Amniotic stem cell (primary cell): ENCODE measurements at places on chromosomes 1 and 21.

DNA sequence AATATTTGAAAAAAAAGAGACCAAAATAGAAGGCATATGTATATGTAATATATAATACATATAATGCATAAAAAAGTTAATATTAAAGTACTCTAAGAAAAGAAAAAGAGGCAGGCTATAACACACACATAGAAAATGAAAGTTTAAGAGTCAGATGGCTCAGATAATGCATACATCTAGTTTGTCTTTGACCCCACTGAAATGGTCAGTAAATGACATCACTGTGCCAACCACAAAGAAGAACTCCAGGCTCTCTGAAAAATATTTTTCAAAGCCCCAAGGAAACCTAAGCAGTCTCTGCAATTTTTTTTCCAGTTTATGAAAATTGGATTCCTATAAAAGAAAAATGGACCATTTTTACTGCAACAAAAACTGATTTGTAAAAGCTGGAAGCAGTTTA lies 55.4 kb upstream of the SCYL3 start:
- DNase-seq: no peak

DNA sequence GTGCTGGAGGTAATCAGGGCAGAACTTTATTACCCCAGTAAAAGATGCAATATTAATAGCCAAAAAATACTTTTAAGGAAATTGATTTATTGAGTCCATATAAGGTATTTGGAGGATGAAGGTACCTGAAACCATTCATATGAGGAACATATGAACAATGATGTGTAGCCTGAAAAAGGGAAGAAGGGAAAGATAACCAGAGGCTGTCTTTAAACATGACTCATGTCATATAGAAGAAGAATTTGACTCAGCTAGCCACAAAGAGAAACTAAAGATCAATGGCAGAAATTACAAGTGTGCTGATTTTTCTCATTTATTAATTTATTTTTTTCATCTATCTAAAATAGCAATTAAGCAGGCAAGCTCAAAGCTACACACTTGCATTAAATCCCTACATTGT lies 136.2 kb upstream of the DUSP10 start:
- DNase-seq: no peak

GRCh38 chr1:3560251-3560871 lies 50.9 kb downstream of the MEGF6 start:
- no peak for DNase-seq

DNA sequence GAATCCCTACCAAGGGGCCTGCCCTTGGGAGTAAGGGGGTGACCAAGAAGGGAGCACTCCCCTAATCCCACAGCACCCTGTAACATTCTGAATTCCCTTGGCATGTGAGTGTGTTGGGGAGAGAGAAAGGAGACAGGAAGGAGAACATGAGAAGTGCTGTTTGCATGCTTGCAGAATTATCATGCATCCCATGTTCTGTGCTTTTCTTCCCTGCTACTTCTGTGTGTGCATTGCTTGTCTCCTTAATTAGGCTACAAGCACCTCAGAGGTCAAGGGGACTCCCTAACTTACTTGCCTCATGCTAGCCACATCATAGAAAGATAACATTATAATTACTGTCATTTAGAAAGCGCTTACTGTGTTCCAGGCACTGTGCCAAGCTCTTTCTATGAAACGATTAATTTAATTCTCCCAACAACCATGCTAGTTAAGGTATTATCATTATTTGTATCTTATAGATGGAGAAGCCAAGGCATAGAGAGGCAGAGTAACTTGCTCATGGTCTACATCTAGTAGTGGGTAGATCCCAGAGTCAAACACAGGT lies 11.1 kb downstream of the NOS1AP start:
- no peak for DNase-seq

GRCh38 chr1:88141499-88142074 lies 542.5 kb upstream of the PKN2 start:
- no peak for DNase-seq

GRCh38 chr1:243751506-243751905 lies 98.5 kb downstream of the AKT3 start:
- no peak for DNase-seq

- DNase-seq: no peak
These were observed 493.8 kb downstream of the SIPA1L2 start for GRCh38 chr1:232136136-232136535.

DNA sequence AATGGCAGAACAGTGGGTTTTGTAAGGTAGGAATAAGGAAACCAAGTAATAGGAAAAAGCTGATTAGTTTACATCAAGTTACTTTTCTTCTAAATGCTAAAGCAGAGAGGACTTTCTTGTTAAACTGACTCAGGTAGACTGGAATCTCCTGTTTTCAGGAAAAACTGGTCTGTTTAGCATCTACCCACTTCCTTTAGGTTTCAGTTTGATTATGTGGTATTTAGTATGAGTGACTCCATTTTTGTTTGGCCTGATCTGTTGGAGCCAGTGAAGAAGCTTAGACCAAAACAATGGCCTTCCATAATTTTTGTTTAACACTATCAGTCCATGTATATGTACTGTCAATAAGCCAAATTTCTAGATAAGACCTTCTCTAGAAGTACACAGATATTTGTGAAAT lies 88.4 kb downstream of the EPB41 start:
- DNase-seq: no peak

DNA sequence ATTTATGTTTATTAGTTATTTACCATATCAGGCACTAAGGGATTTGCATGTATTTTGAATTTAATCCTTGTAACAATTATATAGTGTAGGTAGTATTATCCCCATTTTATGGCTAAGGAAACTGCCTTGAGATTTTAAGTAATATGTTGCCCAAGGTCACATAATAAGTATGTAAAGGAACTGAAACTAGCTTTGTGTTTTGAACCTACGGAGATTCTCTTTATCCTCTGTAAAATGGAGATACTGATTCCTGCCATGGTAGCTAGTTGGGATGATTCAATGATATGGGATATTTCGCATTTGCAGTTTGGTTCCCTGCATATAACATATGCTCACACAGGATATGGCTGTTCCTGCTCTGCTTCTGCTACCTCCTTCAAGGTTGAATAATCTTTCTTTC lies 144.3 kb downstream of the ST6GALNAC3 start:
- DNase-seq: no peak

- DNase-seq: no peak
These were observed at the start of gene KCNA3 for GRCh38 chr1:110674337-110675059. Gene KCNA3, minus strand, starts transcription at chr1:110674940. Its CDS starts 131 bp downstream, at chr1:110674809.

- no peak for DNase-seq
These were observed 81.1 kb upstream of the FGGY start for GRCh38 chr1:59215766-59216291.

GRCh38 chr1:87956750-87957149 lies 628.1 kb downstream of the LMO4 start:
- DNase-seq: no peak

- no peak for DNase-seq
These were observed 47.8 kb downstream of the C1orf198 start for GRCh38 chr1:230820568-230820967.

GRCh38 chr1:106344494-106344893 lies 712.0 kb upstream of the PRMT6 start:
- no peak for DNase-seq

- no peak for DNase-seq
These were observed 34.1 kb downstream of the CFAP74 start for GRCh38 chr1:1969505-1969900.

GRCh38 chr1:225987491-225988316 lies 11.4 kb downstream of the SDE2 start:
- DNase-seq: peak; percentile 43

- no peak for DNase-seq
These were observed 2.2 kb downstream of the APP start for GRCh38 chr21:26168371-26168770.

GRCh38 chr1:149845416-149845815 lies 54.0 kb upstream of the BOLA1 start:
- DNase-seq: no peak

DNA sequence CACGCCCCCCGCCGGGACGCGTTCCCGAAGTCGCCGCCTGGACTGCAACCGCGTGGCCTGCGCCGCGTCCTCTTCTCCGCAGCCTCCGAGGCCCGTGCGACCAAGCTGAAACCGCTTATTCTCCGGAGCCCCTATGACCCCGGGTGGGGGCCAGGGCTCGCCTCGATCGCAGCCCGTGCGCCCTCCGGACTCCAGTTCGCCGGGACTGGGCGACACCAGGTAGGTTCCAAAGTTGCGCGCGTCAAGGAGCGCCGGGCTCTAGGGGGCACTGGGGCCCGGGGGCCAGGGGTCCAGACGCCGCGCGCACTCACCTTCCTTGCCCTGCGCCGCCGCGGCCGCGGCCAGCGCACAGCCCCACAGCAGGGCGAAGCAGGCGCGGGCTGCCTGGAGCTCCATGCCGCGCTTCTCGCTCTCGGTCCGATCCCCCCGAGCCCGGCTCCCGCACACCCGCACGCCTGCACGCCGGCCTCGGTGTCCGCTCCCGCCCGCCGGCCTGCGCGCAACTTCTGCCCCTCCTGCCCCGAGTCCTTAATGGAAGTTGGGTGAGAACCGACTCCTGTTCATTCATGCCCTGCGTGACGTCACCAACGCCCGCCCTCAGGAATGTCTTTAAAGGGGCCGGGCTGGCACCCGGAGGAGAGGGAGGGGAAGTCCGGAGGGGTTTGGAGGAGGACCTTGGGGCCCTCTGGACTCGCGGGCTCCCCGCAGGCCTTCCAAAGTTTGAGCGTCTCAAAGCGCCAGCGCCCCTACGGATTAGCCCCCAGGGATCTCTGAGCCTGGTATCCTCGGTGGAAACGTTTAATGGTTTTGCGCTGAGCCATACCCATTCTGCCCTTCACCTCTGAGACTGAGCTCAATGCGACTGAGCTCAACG lies at the start of gene EPHA2:
EPHA2 (minus strand) TSS at position 533 of the 874 bp plus-strand sequence; CDS start at position 396, 137 bp downstream.
- peak; percentile 89 for DNase-seq

- DNase-seq: no peak
These were observed 8.3 kb downstream of the TRNP1 start for GRCh38 chr1:27001570-27002360.

DNA sequence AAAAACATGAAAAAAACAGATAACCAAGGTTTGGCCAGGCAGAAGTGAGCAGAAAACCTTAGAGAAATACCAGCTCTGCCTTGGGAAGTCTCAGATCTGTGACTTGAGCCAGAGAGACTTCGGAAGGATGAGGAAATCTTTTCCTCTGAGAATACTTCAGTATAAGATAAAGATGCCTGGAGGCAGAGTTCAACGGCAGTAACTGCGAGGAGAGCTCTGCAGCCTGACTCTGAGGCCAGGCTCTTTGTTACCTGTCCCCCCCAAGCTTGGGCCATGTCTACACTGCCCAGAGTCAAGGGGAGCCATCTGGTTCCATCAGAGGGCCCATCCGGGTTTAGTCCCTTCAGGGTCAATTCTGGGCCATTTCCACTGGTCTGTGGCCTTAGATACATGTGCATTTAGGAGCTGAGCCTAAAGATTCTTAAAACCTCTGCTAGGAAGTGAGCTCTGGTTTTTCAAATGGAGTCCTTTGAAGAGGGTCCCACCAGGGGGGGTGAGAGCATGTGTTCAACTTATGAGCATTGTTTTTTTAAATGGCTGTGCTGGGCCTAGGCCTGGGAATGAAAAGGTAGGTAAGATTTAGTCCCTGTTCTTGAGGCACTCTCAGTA lies 8.7 kb downstream of the KIRREL1 start:
- DNase-seq: peak; percentile 54

DNA sequence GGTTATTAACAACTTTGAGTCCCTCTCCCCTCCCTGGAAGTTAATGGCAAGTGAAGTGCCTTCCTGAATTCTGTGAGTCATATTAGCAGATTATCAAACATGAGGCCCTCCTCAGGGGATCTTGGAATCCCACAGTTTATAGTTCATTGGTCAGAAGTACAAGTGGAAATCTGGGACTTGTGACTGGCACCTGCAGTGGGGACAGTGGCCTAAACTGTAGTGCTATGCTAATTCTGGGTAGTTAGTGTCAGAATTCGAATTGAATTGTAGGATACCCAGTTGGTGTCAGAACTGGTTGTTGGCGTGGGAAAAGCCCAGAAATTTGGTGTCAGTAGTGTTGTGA lies 26.2 kb downstream of the ZYG11B start:
- DNase-seq: no peak

DNA sequence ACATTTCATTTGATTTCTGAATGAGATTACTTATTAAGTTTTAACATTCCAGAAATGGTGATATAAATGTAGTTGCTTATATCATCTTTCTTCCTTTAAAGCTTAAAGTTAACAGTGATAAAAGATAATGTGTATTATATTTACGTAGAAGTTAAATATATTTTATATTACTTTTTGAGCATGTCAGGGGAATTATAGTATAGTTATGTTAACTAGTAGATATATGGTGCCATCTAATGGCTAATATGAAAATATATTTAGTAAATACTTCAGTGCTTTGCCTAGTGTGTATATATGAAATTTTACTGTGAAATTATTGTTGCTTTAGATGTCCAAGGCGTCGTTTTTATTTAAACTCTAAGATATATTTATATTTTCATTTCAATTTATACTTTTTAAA lies 51.5 kb downstream of the SYT14 start:
- DNase-seq: no peak

- peak; percentile 16 for DNase-seq
These were observed at the start of gene B3GALT2 for GRCh38 chr1:193185901-193186731. Gene B3GALT2, minus strand, starts transcription at chr1:193186613. Its CDS starts 5,051 bp downstream, at chr1:193181562.

- DNase-seq: no peak
These were observed 127.7 kb upstream of the AJAP1 start for GRCh38 chr1:4526747-4527146.

- no peak for DNase-seq
These were observed 707.0 kb downstream of the AMY1C start for GRCh38 chr1:104456724-104457123.
